ENCODE measurements at places on chromosomes 7 and 10.

GRCh38 chr10:3867454-3868270, 82.7 kb upstream of the KLF6 start:
- DNase-seq, result peak; percentile 25

- peak; percentile 53 for DNase-seq
These were observed 7.9 kb downstream of the ZNF22 start for GRCh38 chr10:45008524-45009161.

- no peak for DNase-seq
These were observed 109.4 kb downstream of the RELN start for GRCh38 chr7:103879928-103880600.

DNA sequence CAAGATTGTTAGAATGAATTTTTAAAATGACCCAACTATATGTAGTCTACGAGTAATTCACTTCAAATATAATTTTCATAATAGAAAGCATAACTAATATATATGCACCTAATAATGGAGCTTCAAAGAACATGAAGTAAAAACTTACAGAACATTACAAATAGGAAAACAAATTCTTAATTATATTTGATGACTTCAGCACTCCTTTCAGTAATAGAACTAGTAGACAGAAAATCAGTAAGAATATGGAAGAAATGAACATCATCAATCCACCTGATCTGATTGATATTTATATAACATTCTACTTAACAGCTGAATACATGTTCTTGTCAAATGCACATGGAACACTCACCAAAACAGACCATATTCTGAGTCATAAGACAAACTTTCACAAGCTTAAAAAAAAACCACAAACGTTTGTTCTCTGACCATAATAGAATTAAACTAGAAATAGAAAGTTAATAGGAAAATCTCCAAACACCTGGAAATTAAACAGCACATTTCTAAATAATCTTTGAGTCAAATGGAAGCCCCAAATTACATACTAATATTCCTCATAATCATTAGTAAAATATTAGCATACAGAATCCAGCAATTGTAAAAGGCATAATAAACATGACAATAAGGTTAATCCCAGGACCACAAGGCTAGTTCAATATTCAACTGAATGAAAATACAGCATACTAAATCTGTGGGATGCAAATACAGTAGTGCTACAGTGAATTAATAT, 48.0 kb downstream of the BRAF start:
- DNase-seq, result no peak

- peak; percentile 8 for DNase-seq
These were observed 71.9 kb downstream of the WIPF3 start for GRCh38 chr7:29878081-29878688.

GRCh38 chr7:151859111-151859947, 17.6 kb downstream of the PRKAG2 start:
- no peak for DNase-seq

- no peak for DNase-seq
These were observed 22.8 kb upstream of the PWWP2B start for GRCh38 chr10:132374176-132374575.

- DNase-seq, result no peak
These were observed 1183.7 kb upstream of the SORCS1 start for GRCh38 chr10:108348215-108348614.

DNA sequence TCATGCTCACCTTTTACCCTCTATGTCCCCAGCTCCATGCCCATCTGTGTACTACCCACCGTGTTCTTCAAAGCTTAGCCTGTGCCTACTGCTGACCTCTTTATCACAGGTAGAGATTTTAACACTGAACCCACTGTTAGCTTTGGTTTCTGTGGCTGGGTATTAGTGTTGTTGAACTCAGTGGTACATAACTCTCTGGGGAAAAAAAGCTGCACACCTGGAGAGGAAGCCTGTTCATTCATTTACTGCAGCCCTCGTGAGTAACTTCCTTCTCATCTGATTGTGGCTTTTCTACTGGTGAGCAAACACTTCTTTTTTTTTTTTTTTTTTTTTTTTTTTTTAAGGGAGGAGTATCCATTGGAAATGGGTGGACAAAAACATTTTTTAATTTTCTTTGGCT, 326.3 kb downstream of the CCSER2 start:
- DNase-seq, result no peak

DNA sequence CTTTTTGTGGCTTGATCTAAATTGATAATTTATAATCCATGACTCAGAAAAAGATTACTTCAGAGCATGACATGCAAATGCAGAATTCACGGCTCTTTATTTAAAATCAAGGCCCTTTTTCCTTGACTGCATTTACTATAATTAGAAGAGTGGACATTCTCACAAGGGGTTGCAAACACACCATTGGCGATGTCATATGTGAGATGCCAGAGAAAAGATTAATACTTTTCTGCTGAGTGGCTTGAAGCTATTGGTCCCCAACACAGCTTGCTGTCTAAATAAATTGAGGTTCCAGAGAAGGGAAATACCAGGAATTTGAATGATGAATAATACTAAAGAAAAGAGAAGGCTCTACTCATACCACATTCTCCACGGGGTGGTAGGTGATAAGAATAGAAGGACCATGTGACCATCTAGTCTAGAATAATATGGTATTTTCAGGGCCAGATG, 78.7 kb upstream of the ARID5B start:
- no peak for DNase-seq

DNA sequence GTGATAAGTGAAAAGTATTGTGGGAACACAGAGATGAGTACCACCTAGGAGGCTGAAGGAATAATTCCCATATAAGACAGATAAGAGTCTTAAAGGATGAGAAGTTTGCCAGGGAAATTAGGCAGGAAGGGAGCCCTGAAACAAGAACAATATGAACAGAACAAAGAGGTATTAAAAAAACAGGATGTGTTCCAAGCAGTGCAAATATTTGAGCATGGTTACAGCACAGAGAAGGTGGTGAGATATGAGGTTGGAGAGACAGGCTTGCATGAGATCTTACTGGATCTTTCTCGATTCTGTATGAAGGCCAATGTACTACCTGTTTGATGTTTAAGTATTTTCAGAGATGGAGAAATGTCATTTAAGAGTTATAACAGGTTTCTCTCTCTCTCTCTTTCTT, 20.3 kb downstream of the TAC1 start:
- DNase-seq, result no peak

GRCh38 chr7:142414135-142414534, 156.3 kb upstream of the PRSS58 start:
- DNase-seq, result no peak

GRCh38 chr7:157865351-157866165, 528.8 kb downstream of the DNAJB6 start:
- no peak for DNase-seq

DNA sequence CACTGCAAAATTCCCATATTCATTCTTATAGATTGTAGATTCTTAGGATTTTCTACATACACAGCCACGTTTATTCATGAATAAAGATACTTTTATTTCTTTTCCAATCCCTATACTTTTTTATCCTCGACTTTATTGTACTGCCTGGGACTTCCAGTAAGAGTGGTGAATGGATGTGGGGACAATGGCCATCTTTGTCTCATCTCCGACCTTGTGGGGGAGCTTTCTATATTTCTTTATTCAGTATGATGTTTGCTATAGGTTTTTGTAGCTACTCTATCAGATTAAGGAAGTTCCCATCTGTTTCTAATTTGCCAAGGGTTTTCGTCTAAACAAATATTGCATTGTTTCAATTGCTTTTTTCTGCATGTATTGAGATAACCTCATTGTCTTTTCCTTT, 184.3 kb downstream of the FOXP2 start:
- DNase-seq, result no peak

GRCh38 chr10:117421985-117422384, 46.7 kb upstream of the PDZD8 start:
- DNase-seq, result no peak

- DNase-seq, result no peak
These were observed 60.7 kb downstream of the ZMIZ1 start for GRCh38 chr10:79129361-79129997.

DNA sequence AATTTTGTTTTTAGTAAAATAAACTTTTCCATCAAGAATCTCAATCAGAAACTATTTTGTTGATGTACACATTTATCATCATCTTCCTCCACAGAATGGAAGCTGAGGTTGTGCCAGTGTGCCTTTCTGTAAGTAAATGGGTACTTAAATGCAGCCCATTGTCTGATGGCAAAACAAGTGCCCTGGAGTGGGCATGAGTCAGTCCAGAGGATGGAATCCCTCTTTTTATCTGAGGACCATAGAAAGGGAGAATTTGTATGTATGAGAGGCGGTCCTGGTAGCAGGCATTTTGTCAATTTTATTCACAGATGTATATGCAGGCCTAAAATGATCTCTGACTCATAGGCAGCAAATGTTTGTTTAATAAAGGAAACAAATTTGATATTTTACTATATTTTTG, 102.1 kb upstream of the MAGI2 start:
- no peak for DNase-seq

DNA sequence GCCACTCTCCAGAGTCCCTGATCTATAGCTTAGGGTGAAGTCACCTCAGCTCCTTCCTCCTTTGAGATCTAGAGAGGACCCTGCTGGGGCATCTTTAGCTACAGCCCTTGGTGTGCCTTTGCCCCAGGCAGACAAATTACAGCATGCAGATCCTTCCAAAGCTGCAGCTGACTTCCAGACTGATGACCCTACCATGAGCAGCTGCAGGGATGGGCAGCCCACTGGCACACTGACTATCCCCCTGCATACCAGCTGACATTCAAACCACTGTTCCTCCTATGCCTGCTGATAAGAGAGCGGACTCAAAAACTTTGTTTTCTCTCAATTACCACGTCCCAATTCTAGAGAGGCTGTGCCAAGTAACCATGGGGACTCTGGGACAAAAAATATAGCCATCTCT, 70.6 kb downstream of the COL13A1 start:
- no peak for DNase-seq

- DNase-seq, result no peak
These were observed 392.0 kb downstream of the NRG3 start for GRCh38 chr10:82267014-82267413.

DNA sequence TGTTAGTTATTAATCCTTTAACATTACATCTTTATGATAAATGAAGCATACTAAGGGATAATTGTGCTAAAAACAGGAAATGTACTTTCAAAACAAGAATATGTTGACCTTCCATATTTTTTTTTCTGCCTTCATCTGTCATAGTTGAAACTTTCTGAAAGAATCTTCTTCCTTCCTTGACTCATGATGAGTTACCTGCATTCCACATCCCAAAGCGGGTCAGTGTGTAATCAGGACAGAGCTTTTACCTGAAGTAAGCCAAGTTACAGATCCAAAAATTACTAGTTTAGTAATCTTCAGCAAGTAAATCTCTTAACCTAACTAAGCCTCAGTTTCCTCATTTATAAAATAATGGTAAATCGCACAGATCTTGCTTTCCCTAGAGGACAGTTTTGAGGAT, 13.4 kb upstream of the ARL4A start:
- no peak for DNase-seq

DNA sequence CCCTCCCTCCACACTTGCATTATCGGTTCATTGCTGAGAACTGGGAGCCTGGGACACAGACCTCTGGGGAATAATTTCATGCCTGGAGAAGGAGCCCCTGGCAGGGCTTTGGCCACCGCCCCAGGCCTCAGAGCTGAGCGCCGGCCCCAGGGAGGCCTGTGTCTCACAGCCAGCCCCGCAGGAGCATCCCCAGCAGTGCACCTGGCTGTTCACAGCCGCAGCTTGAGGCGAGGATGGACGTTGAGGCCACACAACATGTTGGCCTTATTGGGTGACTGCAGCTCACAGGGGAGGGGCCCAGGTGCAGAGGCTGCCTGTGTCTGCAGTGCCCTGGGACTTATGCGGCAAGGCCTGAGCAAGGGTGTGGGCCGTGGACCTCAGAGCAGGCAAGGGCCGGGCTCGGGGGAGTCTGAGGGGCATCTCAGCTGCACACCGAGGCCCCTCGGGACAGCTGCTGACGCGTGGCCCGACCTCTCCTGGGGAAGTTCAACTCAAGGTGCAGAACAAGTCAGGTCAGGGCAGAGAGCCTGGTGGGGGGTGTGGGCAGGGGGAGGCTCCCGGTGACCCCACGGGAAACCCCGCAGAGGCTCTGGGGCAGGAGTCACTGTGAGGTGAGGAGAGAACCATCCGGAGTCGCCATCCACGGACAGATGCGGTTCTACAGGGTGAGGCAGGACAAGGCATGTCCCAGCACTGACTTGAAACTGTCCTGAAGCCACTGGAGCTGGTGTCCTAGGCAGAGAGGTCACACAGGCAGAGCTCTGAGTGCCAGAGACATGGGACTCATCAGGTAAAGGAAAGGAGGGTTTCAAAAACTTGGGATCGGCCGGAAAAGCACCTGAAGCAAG, 13.1 kb upstream of the UBE3C start:
- no peak for DNase-seq

GRCh38 chr10:16439295-16439694, 2.5 kb downstream of the PTER start:
- DNase-seq, result no peak

DNA sequence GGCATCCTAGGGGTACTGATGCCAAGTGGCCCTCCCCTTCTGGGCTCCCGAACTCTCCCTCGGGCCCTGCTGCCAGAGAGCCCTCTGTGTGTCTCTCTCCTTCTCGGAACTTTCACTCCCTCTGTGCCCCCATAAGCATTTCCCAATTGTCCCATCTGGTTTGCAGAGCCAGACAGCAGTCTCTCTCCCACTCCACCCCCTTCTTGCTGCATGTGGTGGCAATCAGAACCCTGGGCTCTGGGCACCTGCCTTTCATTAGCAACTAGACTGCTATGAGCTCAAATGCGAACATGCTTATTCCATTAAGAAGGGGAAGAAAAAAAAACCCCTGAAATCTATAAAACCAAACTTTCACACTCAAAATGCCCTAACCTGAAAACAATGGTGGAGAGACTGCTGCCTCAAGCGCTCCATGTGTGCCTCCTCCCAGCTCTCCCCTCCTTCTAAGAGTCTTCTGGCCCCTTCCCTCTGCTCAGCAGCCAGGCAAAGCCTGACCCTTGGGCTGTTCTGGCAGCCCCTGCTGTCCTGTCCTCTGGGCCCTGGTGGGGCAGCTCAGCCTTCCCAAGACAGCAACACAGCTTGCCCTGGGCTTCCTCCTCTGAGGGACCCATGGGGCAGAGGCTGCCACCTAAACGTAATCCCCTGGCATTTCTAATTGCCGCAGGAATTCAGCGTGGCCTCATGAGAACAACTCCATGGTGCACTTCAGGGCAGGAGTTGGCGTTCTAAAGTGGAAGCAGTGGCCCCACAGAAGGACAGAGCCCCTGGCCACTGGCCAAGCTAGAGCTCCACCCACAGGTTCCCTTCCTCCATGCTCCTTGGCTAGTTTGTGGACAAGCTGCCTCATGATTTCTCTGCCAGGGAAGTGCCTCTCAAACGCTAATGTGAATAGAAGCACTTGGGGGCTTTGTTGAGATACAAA, 415.4 kb downstream of the PLXNA4 start:
- DNase-seq, result no peak

- DNase-seq, result no peak
These were observed 49.7 kb upstream of the TARP start for GRCh38 chr7:38323156-38323555.

GRCh38 chr10:126137562-126138221, 241.3 kb downstream of the FANK1 start:
- no peak for DNase-seq

GRCh38 chr7:27936047-27936767, 196.2 kb downstream of the TAX1BP1 start:
- DNase-seq, result no peak

- DNase-seq, result no peak
These were observed 184.3 kb upstream of the CTBP2 start for GRCh38 chr10:125344573-125345171.

Data from CD4-positive, alpha-beta T cell treated with Interleukin-6 at 100 ng/mL for 8 hours (primary cell).